NCI-H146 (cell line): ENCODE measurements at places on chromosomes 3 and 15.
A peak's percentile ranks its signal among the peaks of the same experiment; 100 is the strongest.

DNA sequence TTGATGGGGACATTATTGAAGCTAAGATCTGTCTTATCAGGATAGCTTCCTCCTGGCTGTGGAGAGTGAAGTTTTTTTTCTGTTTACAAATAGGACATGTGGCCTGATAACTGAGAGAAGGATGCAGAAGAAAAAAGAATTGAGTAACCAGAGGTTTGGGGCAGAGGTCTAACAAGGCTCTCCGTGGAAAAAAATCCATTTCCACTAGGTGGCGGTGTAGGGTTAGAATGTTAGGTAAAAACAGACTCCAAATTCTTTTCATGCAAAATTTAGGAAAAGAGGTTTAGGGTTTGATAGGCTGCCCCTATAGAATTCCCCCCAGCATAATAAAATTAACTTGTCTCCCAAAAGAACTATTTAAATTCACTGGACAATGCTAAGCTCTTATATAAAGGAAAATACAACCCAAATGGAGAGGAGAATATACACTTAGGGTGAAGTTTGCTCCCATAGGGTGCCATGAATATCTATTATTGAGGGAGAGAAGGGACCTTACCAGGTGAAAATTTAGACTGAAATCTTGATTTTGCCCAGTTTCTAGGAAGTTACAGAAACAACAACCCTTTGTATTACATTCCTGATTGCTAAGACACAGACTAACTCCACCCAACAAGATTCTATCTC lies 1560.4 kb downstream of the OTOL1 start:
- DNase-seq, result peak; percentile 32

GRCh38 chr3:124967964-124968363 lies 33.4 kb upstream of the MUC13 start:
- no peak for DNase-seq

GRCh38 chr3:87218560-87218959 lies 8.5 kb upstream of the CHMP2B start:
- DNase-seq, result no peak

DNA sequence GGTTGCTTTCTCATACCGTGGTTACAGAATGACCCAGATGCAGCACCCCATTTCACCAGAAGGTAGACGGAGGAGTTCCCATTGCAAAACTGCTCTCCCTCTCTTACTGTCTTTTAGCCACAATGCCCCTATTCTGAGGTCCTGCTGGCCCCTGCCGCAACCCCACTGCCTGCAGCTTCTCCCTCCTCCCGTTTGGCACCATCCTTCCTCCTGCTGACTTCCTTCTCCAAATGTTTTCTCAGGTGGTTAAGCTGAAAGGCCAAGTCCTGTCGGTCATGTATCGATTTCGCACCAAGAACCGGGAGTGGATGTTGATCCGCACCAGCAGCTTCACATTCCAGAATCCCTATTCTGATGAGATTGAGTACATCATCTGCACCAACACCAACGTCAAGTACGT lies 132.3 kb upstream of the ABHD17C start:
- no peak for DNase-seq

GRCh38 chr3:94036909-94037507 lies 8.6 kb upstream of the STX19 start:
- peak; percentile 24 for DNase-seq

- DNase-seq, result no peak
Measured at GRCh38 chr15:84684092-84684491, 26.1 kb upstream of the NMB start.

DNA sequence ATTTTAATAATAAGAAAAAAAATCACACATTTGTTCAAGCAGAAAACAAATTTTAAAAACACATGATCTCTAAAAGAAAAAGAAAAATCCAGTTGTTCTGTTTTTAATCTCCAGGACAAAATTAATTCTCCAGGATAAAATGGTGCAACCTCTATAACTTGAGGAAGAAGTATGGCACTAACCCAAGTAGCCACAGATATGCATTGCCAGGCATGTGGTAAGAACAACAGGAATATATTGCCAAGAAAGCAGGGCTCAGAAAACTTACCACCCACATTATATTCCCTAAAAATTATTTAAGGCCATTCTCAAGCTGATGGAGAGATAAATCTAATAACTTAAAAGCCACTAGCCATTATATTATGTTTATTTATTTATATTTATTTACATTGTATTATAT lies 295.7 kb upstream of the TMCO5A start:
- no peak for DNase-seq

GRCh38 chr3:157360044-157360443 lies 76.6 kb upstream of the PTX3 start:
- DNase-seq, result no peak

DNA sequence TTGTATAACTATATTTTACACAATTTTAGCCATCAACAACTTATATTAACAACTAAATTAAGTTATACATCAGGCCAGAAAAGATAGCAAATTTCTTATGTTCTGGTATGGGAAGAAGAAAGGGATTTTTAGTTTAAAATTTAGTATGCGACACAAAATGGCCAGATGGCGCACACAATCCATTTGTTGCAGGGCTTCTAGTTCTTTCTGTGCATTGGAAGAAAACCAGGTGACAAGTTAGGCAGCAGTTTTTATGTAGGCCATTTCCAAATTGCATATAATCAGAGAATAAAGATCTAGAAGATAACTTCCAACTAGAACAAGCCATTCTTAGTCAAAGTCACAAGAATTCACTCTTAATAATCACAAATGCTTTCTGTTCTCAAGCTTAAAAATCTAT lies 230.1 kb upstream of the ZNF717 start:
- DNase-seq, result no peak

DNA sequence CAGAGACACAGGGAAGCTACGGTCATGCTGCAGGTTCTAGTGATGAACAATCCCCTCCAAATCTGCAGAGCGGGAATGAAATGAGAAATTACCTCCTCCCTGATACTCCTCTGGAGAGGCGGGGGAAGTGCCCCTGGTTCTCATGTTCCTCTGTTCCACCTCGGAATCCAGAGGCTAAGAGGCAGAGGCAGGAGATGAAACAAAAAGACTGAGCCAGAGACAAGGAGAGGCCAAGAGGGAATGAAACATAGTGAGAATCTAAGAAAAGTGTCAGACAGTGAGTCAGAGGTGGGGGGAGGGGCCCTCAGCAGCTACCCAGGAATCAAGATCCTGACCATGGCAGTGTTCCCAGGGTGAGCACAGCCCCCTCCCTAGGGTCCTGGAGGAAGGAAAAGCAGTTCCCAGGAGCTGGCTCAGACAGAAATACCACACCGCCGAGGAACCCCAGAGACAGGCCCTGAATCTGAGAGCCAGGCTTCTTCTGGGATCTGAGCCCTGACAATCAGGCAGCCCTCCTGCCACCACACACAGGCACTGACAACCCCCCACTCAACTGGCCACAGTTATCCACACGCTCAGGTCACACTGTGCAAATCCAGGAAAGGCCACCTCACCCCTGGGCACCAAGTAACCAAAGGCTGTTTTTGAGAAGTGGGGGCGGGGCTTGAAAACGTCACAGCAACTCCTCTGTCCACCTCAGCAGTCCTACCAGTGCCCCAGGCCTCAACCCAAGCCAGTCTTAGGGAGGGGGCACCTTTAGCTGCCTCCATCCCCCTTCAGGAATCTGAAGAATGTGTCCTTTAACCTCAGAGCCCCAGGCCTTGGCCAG lies 2.4 kb downstream of the CSRNP1 start:
- no peak for DNase-seq

- no peak for DNase-seq
Measured at GRCh38 chr3:187759601-187760000, 14.3 kb upstream of the BCL6 start.

DNA sequence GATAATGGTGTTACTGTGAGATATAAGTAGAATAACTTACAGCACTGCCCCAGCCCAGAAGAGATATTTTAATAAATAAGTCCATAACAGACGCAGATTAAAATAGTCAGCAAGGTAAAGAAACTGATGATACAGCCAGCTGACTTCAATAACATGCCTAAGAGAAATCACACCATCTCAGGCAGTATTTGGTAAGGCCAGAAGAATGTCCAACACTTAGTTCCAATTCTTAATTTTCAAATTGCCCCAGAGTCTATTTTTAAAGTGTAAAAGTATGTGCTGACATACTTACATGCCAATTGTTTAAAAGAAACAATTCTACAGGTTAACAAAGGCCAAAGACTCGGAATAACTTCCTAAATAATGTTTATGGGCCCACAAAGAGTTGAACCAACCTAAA lies 1.6 kb downstream of the GNB4 start:
- no peak for DNase-seq

GRCh38 chr15:28948036-28948435 lies 62.3 kb downstream of the APBA2 start:
- DNase-seq, result no peak

DNA sequence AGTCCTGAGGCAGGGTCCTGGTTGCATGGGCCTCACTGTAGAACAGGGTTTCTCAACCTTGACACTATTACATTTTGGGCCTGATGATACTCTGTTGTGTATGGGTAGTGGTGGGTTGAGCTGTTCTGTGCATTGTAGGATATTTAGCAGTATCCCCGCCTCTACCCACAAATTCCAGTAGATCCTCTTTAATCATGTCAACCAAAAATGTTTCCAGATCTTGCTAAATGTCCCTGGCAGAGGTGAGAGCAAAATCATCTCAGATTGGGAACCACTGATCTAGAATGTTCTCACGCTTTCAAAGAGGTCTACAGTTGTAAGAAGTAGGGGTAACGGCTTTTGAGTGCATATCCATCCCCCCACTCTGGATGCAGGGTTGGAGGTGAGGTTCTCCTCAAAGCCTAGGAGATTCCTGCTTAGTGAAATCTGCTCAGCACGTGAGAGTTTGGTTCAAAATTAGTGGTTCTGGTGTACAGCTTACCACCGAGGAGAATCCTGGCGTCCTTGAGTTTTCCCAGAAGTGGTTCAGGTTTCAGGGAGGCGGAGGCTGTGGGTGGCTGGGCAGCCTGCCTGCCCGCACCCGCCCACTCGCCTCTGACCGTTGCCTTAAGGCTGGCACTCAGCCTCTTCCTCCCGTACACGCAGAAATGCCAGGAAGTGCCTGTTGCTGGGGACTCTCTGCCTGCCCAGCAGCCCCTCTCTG lies 5.3 kb downstream of the ACVR2B start:
- no peak for DNase-seq

DNA sequence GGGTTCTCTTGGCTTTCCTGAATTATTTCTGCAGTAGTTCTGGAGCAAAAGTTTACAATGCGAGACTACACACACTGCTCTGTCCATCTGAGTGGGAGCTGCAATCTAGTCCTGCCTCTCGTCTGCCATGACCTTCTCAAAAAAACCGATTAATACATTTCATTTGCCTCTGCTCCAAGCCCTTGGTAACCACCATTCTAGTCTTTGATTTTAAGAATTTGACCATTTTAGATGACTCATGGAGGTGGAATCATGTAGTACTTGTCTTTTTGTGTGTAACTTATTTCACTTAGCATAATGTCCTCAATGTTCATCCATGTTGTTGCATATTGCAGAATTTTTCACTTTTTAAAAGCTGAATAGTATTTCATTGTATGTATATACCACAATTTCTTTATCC lies 356.9 kb downstream of the SV2B start:
- no peak for DNase-seq

DNA sequence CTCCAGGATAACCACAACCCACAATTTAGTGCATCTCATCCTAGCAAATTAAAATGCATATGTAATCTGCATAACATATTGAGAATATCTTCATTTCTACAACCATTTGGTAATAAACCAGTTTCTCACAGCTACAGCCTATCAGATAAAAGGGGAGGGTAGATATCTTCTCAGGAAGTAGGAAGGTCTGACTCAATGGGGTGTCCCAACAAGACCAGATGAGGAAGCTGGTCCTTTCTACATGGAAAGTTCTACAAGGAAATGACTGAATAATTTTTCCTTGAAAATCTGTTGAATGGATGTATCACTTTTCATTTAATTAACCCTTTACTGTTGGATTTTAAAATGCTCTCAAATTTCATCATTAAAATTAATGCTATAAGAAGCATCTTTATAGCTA lies 17.4 kb upstream of the TMPRSS7 start:
- peak; percentile 7 for DNase-seq

DNA sequence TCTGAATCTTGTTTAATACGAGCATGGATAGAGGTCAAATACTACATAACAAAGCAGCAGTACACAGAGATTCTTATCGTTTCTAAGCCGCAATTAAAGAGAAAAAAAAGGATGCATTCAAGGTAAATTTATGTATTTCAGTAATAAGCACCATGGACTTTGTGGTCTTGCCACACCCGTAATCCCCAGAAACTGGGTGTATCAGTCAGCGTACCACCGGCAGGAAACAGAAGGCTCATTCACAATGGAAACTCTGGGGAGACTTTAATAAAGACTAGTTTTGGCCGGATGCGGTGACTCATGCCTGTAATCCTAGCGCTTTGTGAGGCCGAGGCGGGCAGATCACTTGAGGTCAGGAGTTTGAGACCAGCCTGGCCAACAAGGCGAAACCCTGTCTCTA lies 81.9 kb upstream of the ZNF280D start:
- no peak for DNase-seq

DNA sequence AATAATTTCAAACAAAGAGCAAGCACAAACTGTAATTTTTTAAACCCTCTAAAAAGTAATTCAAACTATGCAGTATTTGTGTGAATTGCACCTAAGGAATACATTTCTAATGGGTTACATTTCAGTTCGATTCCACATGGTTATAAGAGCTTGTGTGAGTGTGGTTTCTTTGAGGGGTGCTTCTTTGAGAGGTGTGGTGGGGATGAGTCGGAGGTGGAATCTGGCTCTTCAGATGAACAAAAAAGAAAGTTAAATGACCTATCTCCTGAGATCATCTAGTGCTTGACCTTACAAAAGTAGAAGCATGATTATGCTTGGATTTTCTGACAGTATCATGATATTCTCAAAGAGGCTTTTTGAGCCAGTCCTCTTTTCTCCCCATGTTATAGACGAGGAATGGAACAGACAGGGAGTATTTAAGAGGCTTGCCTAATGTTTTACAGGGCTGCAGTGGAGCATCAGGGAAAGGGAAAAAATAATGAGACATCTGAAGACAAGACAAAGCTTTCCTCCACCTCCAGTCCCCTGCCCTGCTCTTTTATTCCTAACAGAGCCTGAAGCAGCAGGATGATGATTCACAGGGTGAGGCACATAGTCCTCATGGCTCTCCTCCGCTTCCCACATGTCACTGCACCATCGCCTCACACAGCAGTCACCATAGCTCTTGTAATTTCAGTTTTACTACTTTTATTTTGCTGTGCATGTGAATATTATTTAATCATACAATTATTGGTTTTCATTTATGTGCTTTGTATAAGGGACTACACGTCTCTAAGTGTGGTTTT lies 82.0 kb downstream of the LYSMD4 start:
- DNase-seq, result no peak

- no peak for DNase-seq
Measured at GRCh38 chr3:120338517-120338916, 10.6 kb downstream of the LRRC58 start.

- no peak for DNase-seq
Measured at GRCh38 chr3:79937567-79937966, 169.8 kb upstream of the ROBO1 start.
